ENCODE measurements at places on chromosomes 3 and 15.

DNA sequence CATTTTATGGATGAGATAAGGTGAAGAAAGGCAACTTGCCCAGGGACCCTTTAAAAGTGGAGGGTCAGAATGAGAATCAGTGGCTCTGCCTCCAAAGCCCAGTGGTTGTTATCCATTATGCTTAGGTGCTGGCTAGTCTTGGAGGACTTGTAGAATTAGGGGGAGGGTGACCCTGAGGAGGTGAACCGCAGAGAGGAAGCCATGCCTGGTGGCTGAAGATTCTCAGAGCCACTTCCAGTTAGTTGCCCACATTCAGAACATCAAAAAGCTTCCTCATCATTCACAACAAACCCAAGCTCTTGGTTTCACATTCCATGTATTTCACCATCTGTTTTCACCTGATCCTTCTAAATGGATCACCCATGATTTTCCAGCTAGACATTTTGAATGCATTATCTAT is 11.2 kb downstream of the EBLN2 start:
- no peak for DNase-seq

DNA sequence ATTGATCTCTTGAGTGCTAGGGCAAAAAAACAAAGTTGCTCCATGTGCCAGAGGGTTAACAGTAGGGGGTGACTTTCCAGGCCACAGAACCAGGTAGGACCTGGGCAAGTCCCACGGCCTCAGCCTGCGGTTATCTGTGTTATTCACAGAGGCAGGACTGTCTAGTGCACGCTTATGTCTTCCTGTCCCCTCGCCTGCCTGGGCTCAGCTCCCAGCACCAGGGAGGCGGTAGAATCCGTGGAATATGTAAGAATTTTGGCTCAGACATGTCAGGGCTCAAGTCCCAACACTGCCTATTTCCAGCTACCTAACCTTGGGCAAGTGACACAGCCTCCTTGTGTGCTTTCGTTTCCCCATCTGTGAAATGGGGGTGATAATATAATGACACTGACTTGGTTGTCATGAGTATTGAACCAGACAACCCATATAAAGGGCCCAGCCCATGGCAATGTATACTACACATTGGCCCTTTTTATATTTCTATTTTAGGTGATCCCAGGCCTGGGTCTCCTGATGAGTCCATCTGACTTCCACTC is 44.3 kb upstream of the FLNB start:
- no peak for DNase-seq

GRCh38 chr3:155283092-155284056 is 10.1 kb downstream of the STRIT1 start:
- DNase-seq: no peak

GRCh38 chr3:28294667-28295413 is 53.4 kb downstream of the CMC1 start:
- DNase-seq: no peak

DNA sequence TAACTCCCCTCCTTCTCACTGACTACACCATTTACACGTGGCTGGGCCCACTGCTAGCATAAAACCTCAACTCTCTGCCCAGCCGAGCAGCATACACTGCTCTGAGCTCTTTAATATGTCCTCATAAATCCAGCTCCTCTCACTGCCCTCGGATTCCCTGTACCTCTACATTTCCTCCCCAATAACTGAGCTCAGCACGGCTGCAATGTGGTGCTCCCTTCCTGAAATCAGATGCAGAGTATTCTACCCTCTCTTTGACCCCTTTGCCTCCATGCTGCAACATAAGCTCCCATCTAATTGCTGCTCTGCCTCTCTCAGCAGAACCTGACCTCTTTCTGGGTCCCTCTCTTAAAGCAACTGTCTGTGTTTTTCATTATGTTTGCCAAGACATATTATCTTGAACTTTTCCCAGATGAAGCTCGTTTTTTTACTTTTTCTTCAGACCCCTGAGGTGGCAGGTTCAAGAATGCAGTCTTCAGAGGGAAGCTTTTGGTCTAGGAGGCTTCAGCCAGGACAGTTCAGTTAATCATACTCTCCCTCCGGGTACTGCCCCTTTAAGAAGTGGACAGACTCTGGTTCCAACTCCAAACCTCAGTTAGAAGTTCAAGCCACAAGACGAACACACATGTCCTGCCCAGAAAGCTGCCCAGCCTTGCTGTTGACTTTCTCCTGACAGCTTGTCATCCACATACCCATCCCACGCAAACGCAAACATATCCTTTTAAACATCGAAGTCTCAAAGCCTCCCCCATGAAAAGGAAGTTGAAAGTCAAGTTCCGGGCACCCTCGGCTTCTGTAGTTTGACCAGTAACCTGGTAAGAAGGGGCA is 81.1 kb upstream of the NEO1 start:
- no peak for DNase-seq

All from NCI-H510A (cell line).